Iris pigment epithelial cell (primary cell): ENCODE measurements at places on chromosomes 1 and 21.
A peak's percentile ranks its signal among the peaks of the same experiment; 100 is the strongest.

GRCh38 chr1:45684402-45684801, 1.9 kb downstream of the GPBP1L1 start:
- no peak for DNase-seq

DNA sequence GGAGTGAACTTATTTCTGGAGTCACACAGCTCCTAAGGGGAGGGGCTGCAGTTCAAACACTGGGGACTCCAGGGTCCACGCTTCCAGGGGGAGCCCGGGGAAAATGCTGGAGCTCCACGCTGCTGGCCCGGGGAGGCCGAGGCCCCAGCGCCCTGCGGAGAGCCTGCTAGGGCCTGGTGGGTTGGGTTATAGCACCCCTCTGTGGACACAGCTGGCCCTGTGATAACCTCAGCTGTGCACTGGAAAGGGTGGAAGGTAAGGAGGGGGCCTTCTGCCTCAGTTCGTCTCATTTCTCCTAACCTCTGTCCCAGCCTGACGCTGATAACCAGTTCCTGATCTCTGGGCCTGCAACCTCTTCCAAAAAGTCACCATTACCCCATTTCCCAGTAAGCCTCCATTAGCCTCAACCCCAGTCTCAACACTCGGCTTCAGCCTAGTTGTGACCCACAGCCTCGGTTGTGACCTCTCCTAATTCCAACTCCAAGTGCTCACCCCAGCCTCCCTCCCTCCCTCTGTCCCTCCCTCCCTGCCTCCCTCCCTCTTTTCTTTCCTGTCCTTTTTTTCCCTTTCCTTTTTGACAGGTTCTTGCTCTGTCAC, 7.1 kb downstream of the NBL1 start:
- DNase-seq, result peak; percentile 59

GRCh38 chr21:42250422-42251403, 31.8 kb downstream of the ABCG1 start:
- no peak for DNase-seq

- DNase-seq, result no peak
Measured at GRCh38 chr1:234536741-234537140, 57.8 kb upstream of the TARBP1 start.

DNA sequence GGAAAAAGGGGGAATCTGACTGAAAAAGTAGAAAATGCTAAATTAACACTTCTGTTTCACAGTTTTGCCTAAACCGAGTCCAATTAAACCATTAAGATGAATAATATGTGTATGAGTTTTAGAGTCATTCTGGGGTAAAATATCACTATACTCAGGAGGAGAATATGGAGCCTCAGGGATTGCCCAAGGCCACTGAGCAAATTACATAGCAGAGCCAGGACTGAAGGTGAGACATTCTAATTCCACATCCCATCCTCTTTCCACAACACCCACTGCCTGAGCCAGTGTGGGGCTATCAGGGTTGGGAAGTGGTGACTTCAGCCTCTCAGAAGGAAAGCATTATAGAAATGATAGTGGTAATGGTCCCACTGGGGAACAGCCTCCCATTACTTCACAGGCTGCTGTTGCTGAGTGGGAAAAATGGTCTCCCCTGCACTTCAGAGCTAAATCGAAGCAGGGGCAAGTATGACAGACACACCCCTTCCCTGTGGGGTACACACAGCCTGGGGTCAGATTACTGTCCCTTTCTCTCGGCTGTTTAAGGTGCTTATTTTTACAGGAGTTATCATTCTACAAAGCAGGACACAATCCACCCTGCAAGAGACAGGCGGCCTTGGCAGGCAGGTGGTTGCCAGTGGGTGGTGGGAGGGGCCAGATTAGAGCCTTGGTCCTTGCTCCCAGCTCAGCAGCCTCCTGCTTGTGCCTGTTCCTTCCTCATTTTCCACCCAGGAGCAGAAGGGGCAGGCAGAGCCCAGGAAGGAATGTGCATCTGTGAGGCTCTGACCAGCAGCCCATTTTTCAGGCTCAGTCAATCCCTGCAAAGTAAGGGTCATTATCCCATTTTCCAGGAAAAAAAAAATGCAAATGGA, 9.5 kb upstream of the BCAR3 start:
- DNase-seq, result no peak

DNA sequence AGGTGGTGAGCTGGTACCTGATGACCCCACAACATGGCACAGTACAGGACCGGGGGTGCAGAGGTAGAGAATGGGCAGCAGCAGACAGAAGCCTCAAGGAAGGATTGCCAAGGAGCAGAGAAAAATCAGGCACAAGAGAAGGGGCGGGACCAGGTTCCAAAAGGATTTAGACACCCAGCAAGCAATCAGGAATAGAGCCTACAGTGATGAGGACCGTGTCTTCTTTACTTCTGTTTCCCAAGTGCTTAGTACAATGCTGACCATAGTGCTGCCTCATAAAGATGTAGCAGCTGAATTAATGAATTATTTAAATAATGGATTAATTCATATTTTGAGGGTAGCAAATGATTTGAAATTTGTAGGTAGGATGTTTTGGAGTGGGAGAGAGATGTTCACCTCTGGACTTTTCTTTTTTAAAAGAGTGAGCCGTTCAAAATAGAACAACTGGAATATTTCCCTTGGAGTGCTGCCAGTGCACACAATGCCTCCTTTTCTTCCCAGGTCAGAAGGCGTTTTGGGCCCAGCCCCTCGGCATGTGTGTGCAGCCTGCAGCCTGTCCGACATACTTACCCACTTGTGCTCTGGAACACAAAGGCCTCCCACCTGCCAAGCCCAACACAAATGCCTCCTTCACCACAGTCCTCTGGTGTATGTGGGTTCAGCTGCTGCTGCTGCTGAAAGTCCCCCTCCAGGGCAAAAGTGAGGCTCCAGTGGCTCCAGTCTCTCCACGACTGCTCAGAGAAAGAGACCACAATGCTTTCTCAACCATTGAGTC, 19.6 kb downstream of the KANK4 start:
- no peak for DNase-seq

DNA sequence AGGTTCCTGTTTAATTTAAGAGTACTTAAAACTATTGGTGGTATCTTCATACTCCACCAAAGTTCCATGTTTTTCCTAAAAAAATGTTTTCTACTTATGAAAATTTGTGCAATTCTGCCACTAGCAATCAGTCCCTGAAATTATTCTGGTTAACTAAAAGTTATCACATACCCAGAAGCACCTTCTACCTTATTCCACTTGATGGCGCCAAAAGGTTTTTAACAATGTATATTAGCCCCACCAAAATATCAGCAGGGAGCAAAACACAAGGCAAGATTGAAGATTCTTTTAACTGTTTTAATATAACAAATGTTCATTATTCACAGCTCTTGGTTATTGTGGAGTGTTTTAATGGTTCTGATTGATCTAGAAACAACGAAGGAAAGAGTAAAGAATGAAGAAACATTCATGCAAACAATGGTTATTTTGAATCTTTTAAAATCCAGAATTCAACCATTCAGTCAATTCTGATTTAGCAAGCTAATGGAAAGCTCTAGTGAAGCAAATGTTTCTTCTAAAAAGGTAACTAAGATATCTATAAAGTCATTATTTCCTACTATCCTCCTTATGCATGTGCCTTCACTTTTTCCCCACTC, 67.2 kb downstream of the TTLL7 start:
- peak; percentile 53 for DNase-seq

DNA sequence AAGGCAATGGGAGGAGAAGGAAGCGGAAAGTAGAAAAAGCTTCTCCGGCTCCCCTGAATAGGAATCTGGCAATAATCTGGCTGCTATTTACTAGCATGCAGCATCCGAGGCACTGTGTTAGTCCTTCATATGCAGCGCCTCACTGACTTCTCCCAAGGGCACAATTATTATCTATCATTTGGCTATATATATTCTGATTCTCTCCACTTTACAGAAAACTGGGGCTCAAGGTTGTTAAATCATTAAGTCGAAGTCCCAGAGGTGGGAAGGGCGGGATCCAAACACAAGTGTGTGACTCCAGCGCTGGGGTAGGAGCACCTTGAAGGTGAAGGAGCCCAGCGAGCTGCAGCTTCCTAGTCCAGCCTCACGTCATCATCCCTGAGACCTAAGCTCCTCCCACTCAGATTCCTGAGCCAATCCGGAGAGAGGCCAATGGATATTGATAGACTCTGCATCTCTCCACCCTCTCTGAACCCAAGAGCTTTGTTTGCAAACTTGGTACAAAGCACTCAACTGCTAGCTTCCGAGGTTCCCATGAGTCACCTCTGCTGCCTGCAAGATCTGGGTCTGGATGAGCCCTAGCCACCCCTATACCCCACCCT, 16.6 kb upstream of the EYA3 start:
- DNase-seq, result peak; percentile 90

DNA sequence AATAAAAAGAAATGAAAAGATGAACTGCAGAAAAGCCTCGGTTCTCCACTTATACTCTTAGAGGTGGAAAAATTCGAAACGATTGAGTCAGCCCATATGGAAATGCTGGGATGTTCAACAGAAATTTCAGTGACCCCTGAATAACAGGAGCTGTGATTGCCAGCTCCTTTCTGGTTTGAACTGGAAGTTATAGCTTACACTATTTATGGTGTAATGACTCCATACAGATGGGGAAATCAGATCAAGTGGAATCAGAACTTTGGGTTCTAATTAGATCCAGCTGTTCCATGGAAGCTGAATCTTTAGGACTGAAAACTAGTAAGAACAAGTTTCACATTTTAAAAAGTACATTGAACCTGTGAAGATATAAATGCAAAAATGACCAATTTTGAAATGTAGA, 569.3 kb upstream of the ZRANB2 start:
- no peak for DNase-seq

- peak; percentile 44 for DNase-seq
Measured at GRCh38 chr1:117959364-117959763, 29.8 kb downstream of the WDR3 start.

- DNase-seq, result peak; percentile 85
Measured at GRCh38 chr1:171389171-171389570, 75.2 kb downstream of the FMO4 start.

DNA sequence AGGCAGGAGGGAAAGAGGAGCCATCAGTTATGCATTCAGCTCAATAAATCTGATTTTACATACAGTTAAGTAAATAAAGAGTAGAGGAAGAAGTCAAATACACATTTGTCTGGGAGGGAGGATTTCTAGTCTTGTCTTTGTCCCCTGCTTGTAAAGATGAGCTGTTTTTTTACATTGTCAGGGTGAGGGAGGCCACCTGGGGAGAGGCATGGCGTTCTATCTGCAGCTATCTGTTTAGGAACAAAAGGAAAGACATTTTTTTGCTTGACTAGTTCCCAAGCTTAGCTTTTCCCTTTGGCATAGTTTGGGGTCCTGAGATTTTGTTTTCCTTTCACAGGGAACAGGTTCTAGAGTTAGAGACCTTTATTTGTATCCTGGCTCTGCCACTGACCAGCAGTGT, 14.9 kb downstream of the RAD54L start:
- DNase-seq, result no peak

- DNase-seq, result peak; percentile 59
Measured at GRCh38 chr1:200659269-200659668, 10.4 kb downstream of the DDX59 start.

DNA sequence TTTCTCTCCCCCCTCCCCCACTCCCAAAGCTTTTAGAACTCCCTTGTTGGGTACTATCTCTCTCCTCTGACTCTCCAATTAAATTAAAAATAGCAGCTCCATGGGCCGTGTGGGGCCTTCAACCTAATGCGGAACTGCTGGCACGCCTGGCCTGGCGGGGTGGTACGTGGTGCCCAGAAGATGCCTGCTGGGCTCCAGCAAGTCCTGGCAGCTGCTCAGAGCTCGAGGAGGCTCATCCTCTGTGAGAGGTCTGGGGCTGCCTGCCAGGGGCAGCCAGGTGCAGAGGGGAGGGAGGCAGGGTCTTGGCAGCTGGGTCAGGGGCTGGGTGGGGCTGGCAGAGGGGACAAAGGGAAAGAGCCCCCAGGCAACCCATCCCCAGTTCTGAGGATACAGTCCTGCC, 74.4 kb downstream of the ACTL8 start:
- DNase-seq, result no peak

- DNase-seq, result peak; percentile 99
Measured at GRCh38 chr1:26961826-26962225, 1.6 kb upstream of the KDF1 start.

GRCh38 chr1:160197231-160197630, 6.9 kb downstream of the CASQ1 start:
- no peak for DNase-seq

DNA sequence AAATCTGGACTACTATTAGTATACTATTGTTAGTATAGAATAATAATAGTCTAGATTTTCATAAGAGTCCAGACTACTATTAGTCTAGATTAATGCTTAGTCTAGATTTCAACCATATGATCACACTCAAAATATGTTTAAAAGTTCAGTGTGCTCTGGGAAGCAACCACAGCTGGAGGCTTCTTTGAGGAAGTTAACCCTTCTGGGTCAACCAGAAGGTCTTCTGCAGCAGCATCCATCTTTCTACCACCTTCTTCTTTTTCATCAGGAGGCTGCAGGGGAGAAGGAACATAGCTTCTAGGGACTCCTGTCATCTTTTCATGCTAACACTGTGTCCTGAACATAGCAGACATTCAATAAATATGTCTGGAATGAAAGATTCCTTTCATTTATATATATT, 51.2 kb upstream of the DNAJC6 start:
- no peak for DNase-seq

GRCh38 chr21:21897275-21897883, 899.2 kb downstream of the NCAM2 start:
- peak; percentile 6 for DNase-seq

- no peak for DNase-seq
Measured at GRCh38 chr1:159646687-159647086, 59.1 kb downstream of the APCS start.

- no peak for DNase-seq
Measured at GRCh38 chr1:15329104-15329820, 80.4 kb upstream of the EFHD2 start.

DNA sequence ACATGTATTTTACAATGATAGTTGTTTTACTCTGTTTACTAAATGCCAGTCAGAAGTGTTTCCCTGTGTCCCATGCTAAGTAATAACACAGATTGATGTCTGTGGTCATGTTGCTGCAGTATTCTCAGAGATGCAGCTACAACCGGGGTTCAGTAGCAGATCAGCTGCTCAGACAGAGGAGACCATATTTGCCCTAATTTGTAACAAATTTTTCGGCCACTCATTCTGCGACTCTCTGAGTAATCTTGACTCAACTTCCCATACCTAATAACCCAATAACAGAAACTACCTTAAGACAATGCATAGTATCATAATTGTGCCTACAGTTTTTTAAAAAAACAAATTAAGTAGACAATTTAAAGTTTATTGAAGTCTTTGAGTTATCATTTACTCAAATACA, 32.6 kb downstream of the NIBAN1 start:
- DNase-seq, result no peak

GRCh38 chr1:244062156-244062725, 11.2 kb downstream of the ZBTB18 start:
- no peak for DNase-seq

DNA sequence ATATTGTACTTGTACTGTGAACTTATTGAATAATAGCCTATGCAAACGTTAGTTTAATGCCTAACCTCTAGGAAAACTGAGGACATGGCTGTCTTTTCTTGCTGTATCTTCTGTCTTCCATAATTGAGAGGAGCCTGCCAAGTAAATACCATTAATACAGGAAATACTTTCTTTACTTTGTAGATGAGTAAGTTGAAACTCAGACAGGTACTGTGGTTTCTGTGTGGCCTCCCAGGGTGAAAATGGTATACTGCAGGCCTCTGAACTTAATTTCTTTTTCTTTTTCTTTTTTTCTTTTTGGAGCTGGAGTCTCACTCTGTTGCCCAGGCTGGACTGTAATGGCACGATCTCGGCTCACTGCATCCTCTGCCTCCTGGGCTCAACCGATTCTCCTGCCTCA, 208.8 kb upstream of the ADGRL4 start:
- DNase-seq, result no peak
